NCI-H1092 (cell line): ENCODE measurements at places on chromosomes 16 and 17.

GRCh38 chr16:49281843-49282642 lies 405 bp upstream of the CBLN1 start:
- peak; percentile 93 for DNase-seq

- no peak for DNase-seq
Measured at GRCh38 chr17:7840441-7840840, 6.4 kb downstream of the KDM6B start.

DNA sequence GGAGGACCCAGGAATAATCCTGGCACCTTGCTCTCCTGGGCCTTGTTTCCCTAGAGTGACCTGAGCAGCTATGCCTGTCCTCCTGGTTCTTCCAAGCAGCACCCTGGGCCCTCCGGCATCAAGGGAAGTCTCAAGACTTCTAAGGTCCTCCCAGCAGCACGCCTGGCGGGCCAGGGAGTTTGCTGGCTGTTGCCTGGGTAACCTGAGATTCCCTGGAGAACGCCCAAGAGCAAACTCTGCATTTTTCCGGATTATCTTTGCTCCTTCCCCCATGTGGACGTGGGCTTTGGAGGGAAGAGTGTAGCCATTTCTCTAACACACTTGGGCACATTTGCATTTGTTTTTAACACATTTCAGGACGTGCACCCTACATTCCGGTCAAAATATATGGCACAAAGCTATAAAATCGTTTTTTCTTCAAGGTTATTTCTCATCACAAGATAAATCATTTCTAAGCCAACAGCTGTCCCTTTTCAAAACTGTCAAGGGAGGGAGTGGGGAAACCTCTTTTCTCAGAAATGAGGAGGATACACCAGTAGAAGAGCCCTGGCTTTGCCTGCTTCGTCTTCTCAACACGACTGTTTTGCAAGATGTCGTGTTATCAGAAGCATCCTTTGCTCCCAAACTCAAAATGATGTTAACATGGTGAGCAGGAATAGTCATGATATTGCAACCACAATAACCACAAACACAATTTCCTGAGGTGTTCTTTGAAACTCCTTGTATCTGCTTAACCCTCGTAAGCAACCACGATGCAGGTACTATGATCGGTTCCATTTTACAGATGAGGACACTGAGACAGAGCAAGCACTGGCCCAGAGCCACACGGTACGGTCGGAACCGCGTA lies 116.5 kb downstream of the ADCY9 start:
- DNase-seq, result no peak

- DNase-seq, result no peak
Measured at GRCh38 chr17:48612854-48613691, 2.0 kb downstream of the HOXB8 start.

- DNase-seq, result no peak
Measured at GRCh38 chr17:81794509-81794908, 9.4 kb upstream of the GCGR start.

DNA sequence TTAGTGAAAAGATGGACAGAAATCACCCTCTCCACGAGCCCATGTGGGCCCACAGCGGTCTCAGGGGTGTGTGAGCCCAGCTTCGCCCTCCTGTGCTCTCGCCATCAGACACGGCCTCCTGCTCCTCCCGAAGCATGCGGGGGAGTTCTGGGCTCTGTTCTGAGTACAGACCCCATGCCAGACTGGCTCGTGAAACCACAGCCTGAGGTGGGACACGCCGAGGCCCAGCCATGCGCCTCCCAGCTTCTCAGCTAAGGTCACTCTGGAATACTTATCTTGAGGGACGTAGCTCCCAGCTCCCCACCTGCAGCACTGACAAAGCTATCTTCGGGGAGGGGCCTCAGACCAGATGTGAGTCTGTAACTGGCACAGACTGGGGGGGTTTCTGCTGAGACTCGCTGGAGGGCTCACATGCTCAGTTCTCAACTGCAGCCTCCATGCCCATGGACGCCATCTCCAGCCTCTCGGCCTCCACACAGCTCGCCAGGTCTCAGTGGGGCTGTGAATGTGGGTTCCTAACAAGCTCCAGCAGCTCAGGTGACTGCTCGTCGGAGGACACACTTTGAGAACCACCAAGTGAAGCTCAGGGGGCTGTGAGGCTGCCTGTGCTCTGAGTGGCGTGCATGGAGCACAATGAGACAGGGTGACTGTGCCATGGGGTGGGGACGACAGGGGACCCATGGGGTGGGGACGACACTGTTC lies 95.2 kb downstream of the ZNF778 start:
- DNase-seq, result no peak

GRCh38 chr17:75342996-75343395 lies 53.8 kb upstream of the SLC25A19 start:
- DNase-seq, result no peak

DNA sequence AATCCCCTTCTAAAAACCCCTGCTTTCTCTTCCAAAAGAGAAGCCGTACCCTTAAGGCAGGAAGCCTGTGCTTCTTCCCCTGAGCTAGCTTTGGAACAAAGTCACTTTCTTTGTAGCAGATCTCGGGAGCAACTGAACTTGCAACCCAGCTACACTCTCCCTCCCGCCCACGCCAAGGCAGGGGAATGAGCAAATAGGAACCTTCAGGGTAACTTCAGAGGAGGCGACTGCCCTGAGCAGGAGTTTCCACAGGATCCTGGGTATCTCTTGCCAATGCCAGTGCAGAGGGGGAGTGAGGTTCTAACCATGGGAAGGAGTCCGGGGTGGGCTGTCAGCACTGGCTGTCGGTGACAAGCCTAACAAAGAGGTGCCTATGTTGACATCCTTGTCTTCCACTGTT lies 5.9 kb upstream of the PIRT start:
- no peak for DNase-seq

GRCh38 chr17:56113486-56113885 lies 39.8 kb upstream of the ANKFN1 start:
- no peak for DNase-seq

DNA sequence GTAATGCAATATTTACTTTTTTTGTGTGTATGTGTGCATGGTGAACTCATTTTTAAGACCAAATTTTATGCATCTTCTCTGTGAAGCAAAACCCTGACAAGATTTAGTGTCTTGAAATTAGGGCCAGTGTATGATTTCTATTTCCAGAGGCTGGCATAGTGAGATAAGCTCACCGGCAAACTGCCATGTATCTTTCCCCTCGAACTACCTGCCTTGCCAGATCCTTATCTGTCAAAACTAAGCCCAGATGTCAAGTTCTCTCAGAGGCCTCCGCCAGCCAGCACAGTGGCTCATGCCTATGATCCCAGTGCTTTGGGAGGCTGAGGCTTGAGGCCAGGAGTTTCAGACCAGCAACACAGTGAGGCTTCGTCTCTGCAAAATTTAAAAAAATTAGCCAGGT lies 10.0 kb downstream of the USP32 start:
- no peak for DNase-seq

- no peak for DNase-seq
Measured at GRCh38 chr17:76079956-76080767, 1.2 kb downstream of the ZACN start.

- DNase-seq, result no peak
Measured at GRCh38 chr16:30185683-30186421, 2.5 kb downstream of the CORO1A start.

GRCh38 chr16:5541356-5541755 lies 443.8 kb upstream of the EEF2KMT start:
- no peak for DNase-seq

DNA sequence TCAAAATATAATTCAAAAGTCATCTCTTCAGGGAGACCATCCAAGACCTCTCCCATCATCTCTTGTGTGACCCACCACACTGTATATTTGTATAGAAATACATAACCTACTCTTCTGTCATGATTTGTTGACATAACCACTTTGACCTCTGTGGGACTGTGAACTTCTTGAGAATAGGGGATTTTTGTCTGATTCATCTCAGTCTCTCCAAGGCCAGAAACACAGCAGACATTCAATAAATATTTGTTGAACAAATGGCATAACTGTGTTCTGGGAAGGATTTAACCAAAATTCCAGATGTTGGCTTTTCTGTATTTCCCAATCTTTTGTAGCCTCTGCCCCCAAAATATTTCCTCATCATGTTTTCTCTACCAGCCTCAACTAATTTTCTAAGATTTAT lies 169.7 kb downstream of the CDH11 start:
- DNase-seq, result no peak

DNA sequence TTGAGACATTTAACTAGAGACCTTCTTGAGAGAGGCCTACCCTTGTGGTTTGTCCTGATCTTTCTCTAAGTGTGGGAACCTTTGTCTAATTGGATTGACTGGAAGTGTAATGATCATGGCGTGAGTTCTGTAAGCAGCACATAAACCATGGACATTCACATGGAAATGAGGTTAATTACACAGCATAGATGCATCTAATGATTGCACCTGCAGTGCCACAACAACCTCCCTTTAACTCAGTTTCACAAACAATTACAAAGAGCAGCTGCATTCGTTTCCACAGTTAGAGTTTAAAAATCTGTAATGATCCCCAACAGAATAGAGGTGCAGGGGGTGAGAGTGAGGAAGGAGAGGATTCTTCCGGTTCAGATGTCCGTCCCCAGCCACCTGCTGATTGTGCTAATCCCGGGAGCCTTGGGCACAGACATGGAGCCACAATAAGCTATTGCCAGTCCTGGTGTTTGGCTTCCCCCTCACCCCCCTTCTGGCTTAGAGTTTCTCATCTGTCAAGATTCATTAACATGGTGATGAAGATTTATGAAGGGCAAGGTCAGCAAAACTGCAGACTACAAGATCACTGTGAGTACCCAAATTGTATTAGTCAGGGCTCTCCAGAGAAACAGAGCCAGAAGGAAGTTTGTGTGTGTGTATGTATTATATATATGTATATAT lies 659.2 kb upstream of the SOX9 start:
- no peak for DNase-seq

GRCh38 chr16:18039931-18040330 lies 296.6 kb downstream of the NPIPA8 start:
- DNase-seq, result no peak

- DNase-seq, result no peak
Measured at GRCh38 chr17:14427900-14428647, 127.2 kb downstream of the HS3ST3B1 start.

DNA sequence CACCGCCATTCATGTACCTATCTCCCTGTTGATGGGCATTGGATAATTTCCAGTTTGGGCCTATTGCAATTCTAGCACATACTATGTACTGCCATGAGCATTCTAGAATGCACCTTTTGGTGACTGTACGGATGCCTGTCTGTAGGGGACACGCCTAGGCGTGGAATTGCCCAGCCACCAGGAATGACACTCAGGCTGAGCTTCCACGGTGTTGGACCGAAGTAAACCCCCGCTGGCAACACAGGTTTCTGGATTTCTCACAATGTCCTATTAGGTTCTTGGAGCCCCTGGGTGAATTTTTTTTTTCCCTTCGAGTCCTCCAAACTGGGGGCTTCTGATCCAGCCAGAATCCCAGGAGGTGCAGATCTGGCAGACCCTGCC lies 146.6 kb downstream of the IRF8 start:
- no peak for DNase-seq

DNA sequence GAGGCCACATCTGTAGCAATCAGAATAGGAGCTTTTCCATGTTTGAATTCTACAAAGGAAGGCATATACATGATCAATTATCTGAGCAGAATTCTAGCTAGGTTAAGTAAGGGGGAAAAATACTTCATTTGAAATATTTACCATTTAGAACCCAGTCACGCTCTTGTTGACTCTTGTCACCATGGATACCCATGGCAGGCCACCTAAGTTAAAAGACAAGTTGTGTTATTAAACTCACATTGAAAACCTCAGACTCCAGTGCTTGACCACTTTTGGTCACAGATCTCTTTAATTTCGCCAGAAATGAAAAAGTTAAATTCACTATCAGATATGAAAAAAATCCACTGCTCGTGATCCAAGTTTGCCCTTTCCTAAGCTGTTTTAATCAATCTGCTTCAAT lies 4.1 kb downstream of the DDX5 start:
- no peak for DNase-seq

DNA sequence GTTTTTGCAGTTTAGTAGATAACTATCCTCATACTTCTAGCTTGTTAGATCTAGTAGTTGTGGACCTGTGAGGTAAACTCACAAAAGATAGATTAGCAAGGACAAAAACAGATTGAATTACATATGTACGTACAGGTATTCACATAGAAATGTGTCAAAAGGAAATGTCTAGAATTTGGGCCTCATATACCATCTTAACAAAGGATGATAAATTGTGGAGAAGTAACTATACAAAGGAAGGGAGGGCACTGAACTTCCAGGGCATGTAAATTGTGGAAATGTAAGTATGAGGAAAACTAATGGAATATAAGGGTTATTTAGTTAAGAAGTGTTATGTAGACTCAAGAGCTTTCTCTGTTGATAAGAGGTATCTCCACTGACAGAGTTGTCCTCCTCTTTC lies 477.3 kb downstream of the KCNJ2 start:
- no peak for DNase-seq

- no peak for DNase-seq
Measured at GRCh38 chr16:54346041-54346440, 59.5 kb upstream of the IRX3 start.

GRCh38 chr17:15384142-15384787 lies 42.9 kb upstream of the TEKT3 start:
- no peak for DNase-seq

DNA sequence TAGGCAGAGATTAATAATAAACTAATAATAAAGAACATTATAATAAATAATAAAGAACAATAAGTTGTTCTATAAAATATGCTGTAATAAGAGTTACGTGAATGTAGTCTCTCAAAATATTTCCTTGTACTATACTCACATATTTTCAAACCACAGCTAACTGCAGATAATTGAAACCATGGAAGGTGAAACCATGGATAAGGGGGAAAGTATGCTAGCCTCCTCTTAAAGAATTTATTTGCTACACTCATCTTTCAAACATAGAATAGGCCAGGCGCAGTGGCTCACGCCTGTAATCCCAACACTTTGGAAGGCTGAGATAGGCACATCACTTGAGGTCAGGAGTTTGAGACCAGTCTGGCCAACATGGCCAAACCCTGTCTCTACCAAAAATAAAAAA lies 18.5 kb downstream of the CYTH1 start:
- no peak for DNase-seq

DNA sequence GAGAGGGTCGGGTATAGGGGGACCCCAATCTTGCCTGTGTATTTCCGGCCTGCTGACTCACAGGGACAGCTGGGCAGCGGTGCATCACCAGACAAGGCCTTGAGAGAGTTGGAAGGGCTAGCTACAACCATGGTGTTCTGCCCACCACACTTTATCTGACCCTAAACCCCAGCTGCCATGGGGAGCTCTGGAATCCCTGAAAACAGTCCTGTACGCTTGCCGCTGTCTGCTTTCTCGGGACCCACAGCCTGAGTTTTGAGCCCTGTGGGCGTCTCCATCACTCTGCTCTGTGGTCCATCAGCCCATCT lies 100.4 kb upstream of the GSE1 start:
- no peak for DNase-seq

DNA sequence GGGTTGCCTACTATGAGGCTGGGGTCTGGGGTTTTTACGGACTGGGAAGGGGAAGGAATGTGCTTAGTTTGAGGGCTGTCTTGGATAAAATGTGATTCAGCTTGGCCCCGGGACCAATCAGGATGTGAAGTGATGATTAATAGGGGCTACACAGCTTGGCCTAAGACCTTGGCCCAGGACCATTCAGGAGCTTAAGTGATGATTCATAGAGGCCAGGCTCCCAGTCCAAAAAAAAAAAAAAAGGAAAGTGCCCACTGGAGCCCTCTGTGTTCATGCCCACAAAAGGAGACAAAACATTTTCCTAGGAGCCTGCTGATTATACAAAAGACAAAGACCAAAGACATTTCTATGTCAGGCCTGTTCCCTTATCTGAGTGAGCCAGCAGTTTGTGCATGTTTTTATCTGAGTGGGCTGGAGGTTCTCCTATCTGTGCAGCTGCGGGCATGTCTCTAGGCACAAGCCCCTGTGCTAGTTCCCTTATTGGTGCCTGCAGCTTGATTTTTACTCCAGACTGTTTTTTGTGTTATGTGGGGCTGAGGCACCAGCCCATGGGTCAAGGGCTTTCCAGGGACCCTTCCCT lies 898.2 kb upstream of the GOT2 start:
- no peak for DNase-seq
